ENCODE measurements at places on chromosomes 12 and 14. TPM values are rescaled to one million over a fixed set of nuclear protein-coding genes. Genes with fewer than 3 reads are reported as not detected.

Gene KLRC2
- total RNA-seq, result not detected

GRCh38 chr12:130526813-130527212, 189.1 kb downstream of the PIWIL1 start:
- H3K27me3 ChIP-seq, result no peaks in the 10 kb centered on the region
- peak; percentile 2 for DNase-seq
- no peak overlapping the region for H3K4me3 ChIP-seq
- no peak overlapping the region for H3K27ac ChIP-seq

DNA sequence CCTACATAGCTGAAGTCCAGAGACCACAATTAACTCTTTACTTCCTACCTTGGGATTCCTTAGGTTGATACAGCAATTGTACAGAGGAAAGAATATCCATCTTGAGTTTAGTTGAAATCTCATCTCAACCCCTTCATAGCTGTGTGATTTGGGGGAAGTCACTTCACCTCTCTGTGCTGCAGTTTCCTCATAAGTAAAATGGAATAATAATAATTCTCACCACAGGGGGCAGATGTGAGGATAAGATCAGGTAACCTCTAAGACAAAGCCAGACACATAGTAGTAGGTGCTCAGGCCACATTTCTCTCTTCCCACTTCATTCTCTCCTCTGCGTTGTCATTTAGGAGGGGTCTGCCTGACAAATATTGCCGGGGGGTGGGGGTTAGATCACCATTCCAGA, 6.7 kb downstream of the FOXN4 start:
- no peaks in the 10 kb centered on the region for H3K36me3 ChIP-seq
- H3K4me1 ChIP-seq, result no peaks in the 10 kb centered on the region
- DNase-seq, result no peak
- peaks cover 5% of the 10 kb centered on the region for H3K27me3 ChIP-seq

Gene KRT3
- not detected for total RNA-seq

Gene FBXW8
- 18.7 TPM for total RNA-seq

GRCh38 chr12:110846615-110847566, at the start of gene CCDC63:
TSS of gene CCDC63 (plus strand) at chr12:110846987. CDS start at chr12:110852955, 5,968 bp downstream.
- H3K27ac ChIP-seq, result no peak within 1 kb of the TSS
- H3K36me3 ChIP-seq, result no peaks in the 10 kb centered on the region
- no peaks in the 10 kb centered on the region for H3K27me3 ChIP-seq
- peak; percentile 45 for DNase-seq
- peaks cover 2% of the 10 kb centered on the region for H3K4me1 ChIP-seq

GRCh38 chr14:75579338-75579864, 981 bp downstream of the FLVCR2 start:
- peak overlapping the region; percentile 90 for H3K27ac ChIP-seq
- H3K4me1 ChIP-seq, result peaks cover 6% of the 10 kb centered on the region
- no peaks in the 10 kb centered on the region for H3K36me3 ChIP-seq
- no peaks in the 10 kb centered on the region for H3K27me3 ChIP-seq

DNA sequence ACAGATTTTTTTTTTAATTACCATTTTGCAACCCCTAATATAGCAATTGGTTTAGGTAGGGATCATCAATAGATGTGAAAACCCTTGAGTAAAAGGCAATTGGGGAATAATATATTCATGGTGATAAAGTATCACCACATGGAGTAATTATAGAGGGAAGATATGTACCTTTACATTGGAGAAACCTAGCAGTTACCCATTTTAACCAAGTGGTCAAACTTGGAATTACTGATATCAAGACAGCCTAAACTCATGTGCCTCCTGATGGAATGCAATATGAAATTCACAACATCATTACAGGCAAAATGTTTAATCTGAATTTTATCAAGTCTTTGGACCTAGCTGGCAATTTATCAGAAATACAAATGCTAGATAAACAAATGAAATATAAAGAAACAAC, 6.7 kb upstream of the SLC10A1 start:
- H3K27ac ChIP-seq, result no peak overlapping the region
- no peaks in the 10 kb centered on the region for H3K4me1 ChIP-seq
- H3K36me3 ChIP-seq, result no peaks in the 10 kb centered on the region
- H3K4me3 ChIP-seq, result no peak overlapping the region
- no peaks in the 10 kb centered on the region for H3K27me3 ChIP-seq

GRCh38 chr14:45664668-45665356, 411.8 kb upstream of the MIS18BP1 start:
- no peaks in the 10 kb centered on the region for H3K27me3 ChIP-seq
- no peaks in the 10 kb centered on the region for H3K4me1 ChIP-seq
- DNase-seq, result no peak
- H3K36me3 ChIP-seq, result no peaks in the 10 kb centered on the region

GRCh38 chr14:94115058-94115591, 4.6 kb downstream of the IFI27 start:
- H3K4me3 ChIP-seq, result no peak overlapping the region
- H3K36me3 ChIP-seq, result no peaks in the 10 kb centered on the region
- no peaks in the 10 kb centered on the region for H3K27me3 ChIP-seq
- peak; percentile 42 for DNase-seq
- H3K27ac ChIP-seq, result peak overlapping the region; percentile 58

GRCh38 chr12:124747426-124748161, 116.1 kb downstream of the SCARB1 start:
- H3K36me3 ChIP-seq, result no peaks in the 10 kb centered on the region
- no peaks in the 10 kb centered on the region for H3K27me3 ChIP-seq
- no peak overlapping the region for H3K4me3 ChIP-seq
- DNase-seq, result no peak

GRCh38 chr14:68466491-68466977, 326.3 kb downstream of the ZFP36L1 start:
- DNase-seq, result no peak
- H3K4me3 ChIP-seq, result no peak overlapping the region
- H3K4me1 ChIP-seq, result peaks cover 48% of the 10 kb centered on the region
- H3K27ac ChIP-seq, result no peak overlapping the region
- H3K36me3 ChIP-seq, result no peaks in the 10 kb centered on the region

GRCh38 chr14:23183479-23183878, at the start of gene SLC7A8:
TSS of gene SLC7A8 (minus strand) at chr14:23183660. CDS start at chr14:23182914, 746 bp downstream.
- peak; percentile 61 for DNase-seq
- no peaks in the 10 kb centered on the region for H3K27me3 ChIP-seq
- no peak within 1 kb of the TSS for H3K27ac ChIP-seq
- no peaks in the 10 kb centered on the region for H3K36me3 ChIP-seq
- H3K4me3 ChIP-seq, result peak within 1 kb of the TSS; percentile 0
- no peaks in the 10 kb centered on the region for H3K4me1 ChIP-seq

- no peak overlapping the region for H3K27ac ChIP-seq
- DNase-seq, result no peak
- H3K4me3 ChIP-seq, result no peak overlapping the region
- no peaks in the 10 kb centered on the region for H3K4me1 ChIP-seq
- no peaks in the 10 kb centered on the region for H3K27me3 ChIP-seq
- no peaks in the 10 kb centered on the region for H3K36me3 ChIP-seq
Measured at GRCh38 chr12:128843538-128843937, 9.7 kb upstream of the GLT1D1 start.

Gene PLEK2
- 40.8 TPM for total RNA-seq

- no peaks in the 10 kb centered on the region for H3K27me3 ChIP-seq
- peaks cover 8% of the 10 kb centered on the region for H3K4me1 ChIP-seq
- no peak overlapping the region for H3K4me3 ChIP-seq
- DNase-seq, result no peak
- no peak overlapping the region for H3K27ac ChIP-seq
Measured at GRCh38 chr12:98402091-98402490, 113.3 kb upstream of the TMPO start.

GRCh38 chr12:69468237-69469026, 1.8 kb upstream of the FRS2 start:
- H3K4me3 ChIP-seq, result no peak overlapping the region
- no peak for DNase-seq
- H3K4me1 ChIP-seq, result peaks cover 22% of the 10 kb centered on the region

Gene RASSF9
- 1.2 TPM for total RNA-seq

DNA sequence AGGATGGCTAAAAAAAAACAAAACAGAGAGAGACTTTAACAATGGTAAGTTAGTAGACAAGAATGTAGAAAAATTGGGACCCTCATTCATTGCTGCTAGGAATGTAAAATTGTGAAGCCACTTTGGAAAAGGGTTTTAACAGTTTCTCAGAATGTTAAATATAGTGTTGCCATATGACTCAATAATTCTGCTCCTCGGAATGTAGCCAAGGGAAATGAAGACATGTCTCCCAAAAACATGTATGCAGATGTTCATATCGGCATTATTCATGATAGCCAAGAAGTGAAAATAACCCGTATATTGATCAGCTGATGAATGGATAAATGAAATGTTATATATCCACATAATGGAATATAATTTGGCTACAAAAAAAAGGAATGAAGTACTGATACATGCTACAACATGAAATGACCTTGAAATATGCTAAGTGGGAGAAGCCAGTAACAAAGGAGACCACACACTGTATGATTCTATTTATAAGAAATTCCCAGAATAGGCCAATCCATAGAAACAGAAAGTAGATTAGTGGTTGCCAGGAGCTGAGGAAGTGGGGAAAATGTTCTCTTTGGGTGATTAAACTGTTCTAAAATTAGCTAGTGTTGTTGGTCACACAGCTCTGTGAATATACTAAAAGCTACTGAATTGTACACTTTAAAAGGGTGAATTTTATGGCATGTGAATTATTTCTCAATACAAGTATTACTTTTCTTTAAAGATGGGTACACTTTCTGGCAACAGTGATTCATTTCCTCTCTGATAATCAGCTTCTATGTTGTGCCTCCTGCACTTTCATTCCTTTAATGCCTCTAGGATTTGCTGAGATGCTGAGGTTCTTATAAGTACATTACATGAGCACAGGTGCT, 132.5 kb downstream of the DAAM1 start:
- peaks cover 8% of the 10 kb centered on the region for H3K4me1 ChIP-seq
- H3K4me3 ChIP-seq, result no peak overlapping the region
- no peak for DNase-seq
- H3K36me3 ChIP-seq, result no peaks in the 10 kb centered on the region
- H3K27me3 ChIP-seq, result no peaks in the 10 kb centered on the region

DNA sequence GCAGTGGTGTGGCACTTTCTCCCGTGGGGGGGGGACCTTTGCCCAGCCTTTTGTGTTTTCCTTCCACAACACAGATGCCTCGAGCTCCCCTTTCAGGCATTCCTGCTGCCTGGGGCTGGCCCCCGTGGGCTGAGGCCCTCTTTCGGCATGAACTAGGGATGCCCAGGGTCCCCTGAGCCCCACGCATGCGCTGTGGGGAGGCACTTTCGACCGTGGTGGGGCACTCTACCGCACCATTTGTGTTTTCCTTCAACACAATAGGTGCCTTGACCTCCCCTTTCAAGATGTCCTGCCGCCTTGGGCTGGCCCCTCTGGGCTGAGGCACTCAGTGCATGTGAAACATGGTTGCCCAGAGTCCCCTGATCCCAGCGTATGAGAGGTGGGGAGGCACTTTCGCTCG, 363.7 kb downstream of the ALG10 start:
- no peaks in the 10 kb centered on the region for H3K4me1 ChIP-seq
- no peak for DNase-seq
- no peaks in the 10 kb centered on the region for H3K27me3 ChIP-seq
- H3K4me3 ChIP-seq, result no peak overlapping the region

Gene CPSF2
- 38.4 TPM for total RNA-seq

DNA sequence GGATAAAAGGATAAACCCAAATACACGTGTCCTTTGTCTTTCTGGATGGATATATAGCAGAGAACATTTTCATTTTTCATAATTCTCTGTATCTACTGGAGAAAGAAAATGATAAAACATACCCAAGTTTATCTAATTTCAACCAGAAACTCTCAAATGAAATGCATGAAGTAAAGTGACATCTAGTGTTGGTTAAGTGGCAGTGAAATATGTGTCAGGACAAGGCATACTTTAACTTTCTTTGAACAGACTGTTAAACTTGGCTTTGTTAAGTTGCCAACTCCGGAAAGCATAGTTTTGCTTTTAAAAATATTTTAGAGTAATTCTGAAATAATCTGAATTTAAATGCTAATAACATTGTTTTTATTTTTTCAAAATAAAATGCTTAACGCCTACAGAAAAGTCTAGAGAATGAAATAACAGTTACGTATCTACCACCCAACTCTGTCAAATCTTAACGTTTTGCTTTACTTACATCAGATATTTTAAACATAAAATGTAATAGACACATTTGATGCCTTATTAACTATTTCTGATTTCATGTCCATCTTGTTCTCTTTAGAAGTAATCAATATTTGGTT, 25.2 kb upstream of the NTN4 start:
- H3K36me3 ChIP-seq, result no peaks in the 10 kb centered on the region
- H3K4me1 ChIP-seq, result no peaks in the 10 kb centered on the region

DNA sequence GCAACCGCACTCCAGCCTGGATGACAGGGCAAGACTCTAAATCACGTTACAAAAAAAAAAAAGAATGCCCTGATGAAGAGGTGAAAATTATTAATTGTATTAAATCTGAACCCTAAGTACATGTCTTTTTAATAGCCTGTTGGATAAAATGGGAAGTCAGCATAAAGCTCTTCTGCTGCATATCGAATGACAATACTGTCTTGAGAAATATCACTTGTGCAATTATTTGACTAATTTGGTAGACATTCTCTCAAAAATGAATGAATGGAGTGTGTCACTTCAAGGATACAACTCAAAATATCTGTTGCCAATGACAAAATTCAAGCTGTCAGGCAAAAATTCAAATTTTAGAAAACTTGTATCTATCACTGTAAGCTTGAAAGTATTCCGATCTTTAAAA, 38.9 kb downstream of the DNAI7 start:
- H3K4me3 ChIP-seq, result no peak overlapping the region
- H3K36me3 ChIP-seq, result no peaks in the 10 kb centered on the region
- no peaks in the 10 kb centered on the region for H3K4me1 ChIP-seq
- H3K27ac ChIP-seq, result no peak overlapping the region
- no peak for DNase-seq

Gene ARPC3
- 177 TPM for total RNA-seq

Gene ETNK1
- 33.2 TPM for total RNA-seq

GRCh38 chr12:78703820-78704525, 160.6 kb upstream of the SYT1 start:
- H3K27ac ChIP-seq, result no peak overlapping the region
- H3K4me1 ChIP-seq, result no peaks in the 10 kb centered on the region
- DNase-seq, result no peak
- no peaks in the 10 kb centered on the region for H3K27me3 ChIP-seq

- no peak for DNase-seq
- no peaks in the 10 kb centered on the region for H3K36me3 ChIP-seq
- H3K4me3 ChIP-seq, result no peak overlapping the region
- no peak overlapping the region for H3K27ac ChIP-seq
Measured at GRCh38 chr12:81468206-81468605, 290.9 kb downstream of the PPFIA2 start.

- no peaks in the 10 kb centered on the region for H3K36me3 ChIP-seq
- H3K27me3 ChIP-seq, result no peaks in the 10 kb centered on the region
- DNase-seq, result no peak
- no peak overlapping the region for H3K27ac ChIP-seq
Measured at GRCh38 chr14:80427101-80427500, 215.8 kb upstream of the DIO2 start.

Gene HHIPL1
- 1.6 TPM for total RNA-seq
